Cortex of kidney (tissue), 1 donor: ENCODE measurements at places on chromosomes 1 and 21.

DNA sequence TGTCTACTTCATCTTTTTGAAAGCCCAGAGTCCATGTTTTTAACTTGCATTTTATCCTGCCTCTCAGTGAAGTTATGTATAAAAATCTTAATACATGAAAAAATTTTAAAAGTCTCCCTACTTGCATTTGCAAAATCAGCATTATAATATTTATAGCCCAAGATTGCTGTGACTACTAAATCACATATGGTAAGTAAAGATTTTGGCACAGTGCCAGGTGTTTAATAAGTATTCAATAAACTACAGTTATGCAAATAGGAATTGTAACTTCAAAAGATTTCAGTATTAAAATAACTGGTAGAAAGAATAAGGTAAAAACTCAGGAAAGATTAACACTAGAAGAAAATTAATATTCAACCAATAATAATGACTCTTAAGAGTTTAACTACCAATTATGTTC lies 641.7 kb downstream of the LRRIQ3 start:
- no peak for DNase-seq

- DNase-seq: no peak
These were observed 40.3 kb upstream of the EDARADD start for GRCh38 chr1:236353813-236354212.

DNA sequence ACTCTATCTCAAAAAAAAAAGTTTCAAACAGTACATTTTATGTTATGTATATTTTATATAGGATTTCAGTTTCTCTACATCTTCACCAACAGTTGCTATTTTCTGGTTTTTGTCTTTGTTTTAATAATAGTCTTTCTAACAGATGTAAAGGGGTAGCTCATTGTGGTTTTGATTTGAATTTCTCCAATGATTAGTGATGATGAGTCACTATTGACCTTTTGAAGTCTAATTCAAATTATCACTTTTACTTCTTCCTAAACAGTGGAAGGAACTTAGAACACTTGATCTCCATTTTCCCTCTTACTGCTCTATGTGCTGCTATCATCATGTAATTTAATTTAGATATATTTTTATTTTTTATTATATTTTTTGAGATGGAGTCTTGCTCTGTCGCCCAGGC lies 31.7 kb upstream of the SHCBP1L start:
- no peak for DNase-seq

DNA sequence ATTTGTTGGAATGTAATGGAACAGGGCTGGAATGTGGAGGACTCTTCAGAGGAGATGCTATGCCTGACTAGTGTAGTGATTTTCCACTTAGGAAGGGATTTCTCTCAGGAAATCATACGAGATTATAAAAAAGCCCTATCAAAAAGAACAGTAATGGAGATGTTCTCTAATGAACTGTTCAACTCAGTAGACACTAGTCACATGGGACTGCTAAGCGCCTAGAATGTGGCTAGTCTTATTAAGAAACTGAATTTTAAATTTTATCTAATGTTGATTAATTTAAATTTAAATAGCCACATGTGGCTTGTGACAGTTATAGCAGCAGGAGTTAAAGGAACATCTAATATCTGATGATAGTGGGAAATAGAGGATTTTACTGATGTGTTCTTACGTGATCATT lies 94.0 kb downstream of the SLC35F3 start:
- DNase-seq: no peak

- DNase-seq: no peak
These were observed 4.0 kb downstream of the OSCP1 start for GRCh38 chr1:36446271-36446670.

DNA sequence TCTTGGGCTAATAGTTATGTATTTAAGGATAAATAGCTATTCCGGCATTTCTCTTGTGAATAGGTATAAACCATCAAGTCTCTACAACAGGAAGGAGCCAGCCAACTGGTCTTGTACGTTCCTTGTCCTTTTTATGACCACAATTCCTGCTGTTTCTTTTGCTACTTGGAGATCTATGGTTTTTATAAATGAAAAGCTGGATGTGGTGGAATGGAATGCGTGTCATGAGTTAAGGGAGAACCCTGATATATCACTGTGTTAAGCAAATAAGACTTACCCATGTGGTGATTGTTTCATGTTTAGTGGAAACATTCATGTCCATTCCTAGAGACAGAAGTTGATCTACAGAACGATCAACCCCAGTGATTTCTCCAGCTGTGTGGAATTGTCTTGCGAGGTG lies 282.1 kb downstream of the RPS6KC1 start:
- DNase-seq: no peak

- no peak for DNase-seq
These were observed 166.2 kb upstream of the NFIA start for GRCh38 chr1:60916199-60916598.

GRCh38 chr1:227729881-227730629 lies 5.0 kb downstream of the JMJD4 start:
- no peak for DNase-seq

- no peak for DNase-seq
These were observed 56.2 kb downstream of the LACTBL1 start for GRCh38 chr1:22916471-22916820.
